ENCODE measurements at places on chromosomes 1 and 21.
A peak's percentile ranks its signal among the peaks of the same experiment; 100 is the strongest.

- DNase-seq, result no peak
These were observed 69.2 kb downstream of the SCCPDH start for GRCh38 chr1:246793356-246793896.

- no peak for DNase-seq
These were observed 280.2 kb upstream of the PLXNA2 start for GRCh38 chr1:208524376-208524775.

GRCh38 chr1:33286451-33287185 is 30.3 kb downstream of the ZNF362 start:
- peak; percentile 8 for DNase-seq

DNA sequence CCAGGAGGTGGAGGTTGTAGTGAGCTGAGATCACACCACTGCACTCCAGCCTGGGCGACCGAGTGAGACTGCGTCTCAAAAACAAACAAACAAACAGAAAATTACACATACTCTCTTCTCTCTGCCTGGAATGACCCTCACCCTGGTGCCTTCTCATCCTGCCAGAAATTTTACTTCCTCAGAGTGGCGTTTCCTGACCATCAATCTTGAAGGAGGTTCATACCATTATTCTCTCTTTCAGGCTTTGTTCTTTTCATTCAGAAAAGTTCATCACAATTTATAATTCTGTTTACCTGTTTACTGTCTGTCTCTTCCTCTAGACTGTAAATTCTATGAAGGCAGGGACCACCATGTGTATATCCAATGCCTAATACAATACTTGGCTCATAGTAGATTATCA is 79.3 kb downstream of the RPS6KA1 start:
- DNase-seq, result no peak

- DNase-seq, result no peak
These were observed 21.4 kb upstream of the KCNN3 start for GRCh38 chr1:154891452-154891851.

DNA sequence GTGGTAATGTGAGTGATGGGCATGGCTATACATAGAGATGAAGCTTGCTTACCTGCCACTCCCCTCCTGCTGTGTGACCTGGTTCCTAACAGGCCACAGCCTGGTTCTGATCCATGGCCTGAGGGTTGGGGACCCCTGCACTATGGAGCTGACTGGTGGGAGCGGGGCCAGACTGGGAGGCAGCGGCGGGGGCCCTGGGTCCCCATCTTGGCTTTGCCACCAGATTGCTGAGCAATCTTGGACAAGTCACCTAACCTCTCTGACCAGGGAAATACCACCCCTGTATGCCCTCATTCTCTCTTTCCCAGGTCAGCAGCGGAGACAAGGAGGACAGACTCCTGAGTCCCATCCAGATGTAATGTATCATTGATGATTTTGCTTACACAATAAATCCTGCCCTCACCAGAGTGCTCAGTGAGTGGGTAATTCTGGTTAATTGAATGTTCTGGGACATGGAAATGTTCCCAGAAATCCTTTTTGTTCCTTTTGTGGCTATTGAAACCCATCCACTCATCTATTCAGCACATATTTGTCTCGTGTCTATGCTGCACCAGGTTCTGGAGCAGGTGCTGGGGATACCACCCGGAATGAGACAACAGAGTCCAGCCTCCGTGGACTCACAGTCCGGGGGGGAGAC is 4.1 kb upstream of the ARHGEF10L start:
- DNase-seq, result no peak

GRCh38 chr1:19165501-19165900 is 44.6 kb downstream of the UBR4 start:
- no peak for DNase-seq

DNA sequence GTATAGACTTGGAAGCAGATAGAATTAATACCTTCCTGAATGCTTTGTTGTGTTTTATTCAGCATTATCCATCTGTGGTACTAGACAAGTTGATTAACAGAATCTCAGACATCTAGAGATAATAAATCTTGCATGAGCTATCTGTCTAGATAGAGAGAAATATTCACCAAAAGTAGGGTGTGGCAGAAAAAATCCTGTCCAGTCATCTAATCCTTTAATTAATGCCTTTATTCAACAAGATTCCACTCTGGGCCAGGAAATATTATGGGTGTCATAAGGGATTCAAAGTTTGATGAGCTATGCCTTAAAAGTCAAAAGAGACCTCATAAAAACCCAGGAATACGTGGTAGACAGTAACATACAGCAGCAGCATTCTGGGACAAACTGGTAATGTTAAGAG is 601.2 kb downstream of the LMO4 start:
- no peak for DNase-seq

DNA sequence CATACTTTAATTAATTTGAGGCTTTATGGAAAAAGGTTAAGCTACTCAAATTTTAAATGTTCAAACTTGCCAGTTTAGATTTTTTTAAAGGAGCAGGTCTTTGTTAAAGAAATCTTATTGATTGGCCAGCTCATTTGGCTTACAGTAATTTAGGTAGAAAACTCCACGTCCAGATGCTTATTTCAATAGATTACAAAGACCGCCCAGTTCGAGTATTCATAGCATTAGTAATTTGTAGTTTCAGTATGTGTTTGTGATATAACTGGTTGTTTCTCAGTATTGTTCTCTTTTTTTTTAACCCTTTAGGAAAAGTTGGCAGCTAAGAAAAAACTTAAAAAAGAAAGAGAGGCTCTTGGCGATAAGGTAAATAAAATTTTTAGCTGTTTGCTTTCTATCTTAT is 1.6 kb downstream of the RPF1 start:
- no peak for DNase-seq

GRCh38 chr1:9486466-9487140 is 52.7 kb upstream of the SLC25A33 start:
- DNase-seq, result peak; percentile 37

DNA sequence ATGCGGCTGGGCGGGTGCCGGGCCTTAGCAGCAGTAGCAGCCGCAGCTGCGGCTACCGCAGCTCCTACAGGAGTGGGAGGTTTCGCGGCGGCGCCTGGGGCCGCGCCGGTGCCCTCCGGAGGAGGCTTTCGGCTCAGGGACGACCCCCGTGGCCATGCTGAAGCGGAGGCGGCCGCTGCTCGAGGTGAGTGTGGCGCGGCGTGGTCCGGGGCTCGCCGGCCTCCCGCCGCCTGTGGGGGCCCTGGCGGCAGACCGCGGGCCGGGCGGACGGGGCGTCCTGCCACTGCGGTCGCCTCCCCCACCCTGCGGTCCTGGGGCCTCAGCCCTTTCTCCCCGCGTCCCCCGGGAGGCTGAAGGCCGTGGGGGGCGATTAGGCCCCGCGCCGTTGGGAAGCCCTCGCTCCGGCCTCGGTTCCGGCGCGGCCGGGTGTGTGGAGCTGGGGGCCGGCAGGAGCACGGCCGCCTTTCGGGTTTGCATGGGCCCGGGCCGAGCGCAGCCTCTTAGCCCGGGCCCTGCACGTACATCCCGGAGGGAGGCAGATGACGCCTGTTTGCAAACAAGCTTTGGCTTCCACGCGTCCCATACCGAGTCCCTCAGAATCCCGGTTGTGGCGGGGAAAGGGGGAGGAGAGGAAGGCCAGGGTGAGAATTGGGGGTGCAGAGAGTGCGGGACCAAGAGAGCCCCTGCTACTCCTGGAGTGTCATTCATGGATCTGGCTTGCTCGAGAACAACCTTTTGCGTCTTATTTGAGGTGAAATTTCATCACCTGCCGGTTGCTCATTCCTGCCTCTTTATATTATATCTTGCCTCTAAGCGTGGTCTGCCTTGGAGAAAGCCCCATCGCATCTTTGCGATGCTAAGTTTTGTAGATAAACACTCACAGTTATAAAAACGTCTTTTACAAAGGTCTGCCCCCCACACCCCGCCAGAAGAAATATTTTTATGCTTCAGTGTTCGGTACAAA is 613 bp downstream of the ZFYVE9 start:
- peak; percentile 74 for DNase-seq

GRCh38 chr1:60870269-60870865 is 212.0 kb upstream of the NFIA start:
- DNase-seq, result no peak

GRCh38 chr1:84163123-84163931 is 19.3 kb downstream of the PRKACB start:
- no peak for DNase-seq

GRCh38 chr21:44434936-44435635 is 20.2 kb upstream of the LRRC3 start:
- no peak for DNase-seq

DNA sequence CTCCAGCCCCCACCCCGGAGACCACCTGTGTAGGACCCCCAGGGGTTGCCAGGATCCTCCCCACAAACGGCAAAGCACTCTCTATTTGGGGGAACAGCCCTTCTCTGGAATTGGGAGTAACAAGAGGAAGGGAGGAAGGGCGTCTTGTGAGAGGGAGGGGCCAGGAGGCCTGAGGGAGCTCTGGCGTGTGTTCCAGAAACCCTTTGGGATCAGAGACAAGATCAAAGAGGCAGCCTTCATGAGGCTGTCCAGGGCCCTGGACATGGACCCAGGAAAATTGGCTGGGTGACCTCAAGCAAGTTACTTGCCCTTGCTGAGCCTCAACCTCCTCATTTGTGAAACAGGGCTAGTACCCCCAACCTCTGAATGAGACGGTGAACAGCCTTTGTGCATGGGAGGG is 18.1 kb upstream of the ECE1 start:
- DNase-seq, result no peak

GRCh38 chr1:75986478-75986877 is 54.3 kb upstream of the ASB17 start:
- no peak for DNase-seq

DNA sequence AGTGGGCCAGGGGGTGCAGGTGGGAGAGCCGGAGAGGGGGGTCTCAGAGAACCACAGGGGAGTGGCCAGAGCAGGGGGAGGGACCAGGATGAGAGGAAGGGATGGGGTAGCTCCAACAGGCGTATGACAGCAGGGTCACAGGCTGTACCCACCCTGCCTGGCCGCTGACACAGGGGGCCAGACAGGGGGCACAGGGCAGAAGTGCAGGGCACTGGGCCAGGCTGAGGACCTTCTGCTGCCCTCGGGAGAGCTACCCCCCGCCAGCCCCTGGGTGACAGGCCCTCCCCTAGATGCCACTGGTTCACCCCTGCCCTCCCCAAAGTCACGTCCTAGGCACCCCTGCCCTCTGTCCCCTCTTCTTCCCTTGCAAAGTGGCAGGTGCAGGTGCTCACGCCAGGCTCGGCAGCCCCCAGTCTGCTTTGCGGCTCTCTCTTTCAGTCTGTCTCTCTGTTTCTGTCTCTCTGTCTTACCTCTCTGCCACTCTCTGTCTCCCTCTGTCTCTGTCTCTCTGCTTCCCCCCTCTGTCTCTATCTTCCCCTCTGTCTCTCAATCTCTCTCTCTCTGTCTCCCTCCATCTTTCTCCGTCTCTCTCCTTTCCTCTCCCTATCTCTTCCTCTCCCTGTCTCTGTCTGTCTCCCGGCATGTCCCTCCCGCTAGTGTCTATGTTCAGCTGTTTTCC is 48.5 kb downstream of the WNT9A start:
- DNase-seq, result peak; percentile 13

- DNase-seq, result peak; percentile 90
These were observed 28.6 kb upstream of the PLEKHG5 start for GRCh38 chr1:6519935-6520671.

- no peak for DNase-seq
These were observed 6.8 kb downstream of the PCP4L1 start for GRCh38 chr1:161265305-161265704.

- DNase-seq, result no peak
These were observed 22.0 kb downstream of the LYPD8 start for GRCh38 chr1:248733566-248733965.

GRCh38 chr1:42721926-42722325 is 18.1 kb downstream of the CLDN19 start:
- DNase-seq, result no peak

DNA sequence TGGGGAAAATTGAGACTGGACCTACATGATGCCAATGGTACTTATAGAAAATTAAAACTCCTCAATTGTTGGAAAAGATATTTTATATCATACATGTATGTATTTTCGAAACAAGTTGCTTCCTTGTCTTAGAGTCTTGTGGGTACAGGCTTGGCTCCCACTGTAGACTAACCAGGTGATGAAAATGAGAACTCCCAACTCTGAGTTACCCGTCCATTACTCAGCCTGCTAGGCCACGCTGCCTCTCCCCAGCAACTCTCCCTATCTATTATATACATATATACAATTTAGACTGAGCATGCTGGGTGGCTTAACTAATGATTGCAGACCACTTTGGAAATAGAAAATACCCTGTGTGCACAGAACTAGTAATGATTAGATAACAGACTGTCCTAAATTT is 628.7 kb downstream of the LMO4 start:
- DNase-seq, result no peak

DNA sequence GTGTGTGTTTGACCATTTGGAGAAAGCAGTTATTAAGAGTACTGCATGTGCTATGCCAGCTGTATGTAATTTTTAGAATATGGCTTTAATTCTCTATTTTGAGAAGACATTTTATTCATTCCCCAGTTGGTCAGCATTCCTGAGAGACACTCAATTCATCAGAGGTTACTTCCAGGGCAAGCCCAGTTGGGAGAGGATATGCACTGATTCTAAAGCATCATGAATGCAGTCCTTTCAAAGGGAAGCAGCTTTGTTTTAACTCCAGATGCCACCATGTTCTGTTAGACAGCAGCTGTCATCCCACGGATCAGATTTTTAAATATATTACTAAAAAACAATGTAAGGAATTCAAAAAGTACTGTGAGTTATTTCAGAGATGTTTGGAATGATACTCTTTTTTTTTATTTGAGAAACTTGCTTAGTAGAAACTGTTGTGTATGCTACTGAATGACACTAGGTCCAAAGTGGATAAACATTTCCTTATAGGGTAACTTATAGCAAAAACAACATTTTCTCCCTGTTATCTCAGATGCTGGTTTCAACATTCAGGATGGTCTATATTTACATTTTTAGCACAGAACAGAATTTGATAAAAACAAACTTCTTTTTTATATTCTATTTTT is 149.5 kb upstream of the B3GALT2 start:
- DNase-seq, result no peak

DNA sequence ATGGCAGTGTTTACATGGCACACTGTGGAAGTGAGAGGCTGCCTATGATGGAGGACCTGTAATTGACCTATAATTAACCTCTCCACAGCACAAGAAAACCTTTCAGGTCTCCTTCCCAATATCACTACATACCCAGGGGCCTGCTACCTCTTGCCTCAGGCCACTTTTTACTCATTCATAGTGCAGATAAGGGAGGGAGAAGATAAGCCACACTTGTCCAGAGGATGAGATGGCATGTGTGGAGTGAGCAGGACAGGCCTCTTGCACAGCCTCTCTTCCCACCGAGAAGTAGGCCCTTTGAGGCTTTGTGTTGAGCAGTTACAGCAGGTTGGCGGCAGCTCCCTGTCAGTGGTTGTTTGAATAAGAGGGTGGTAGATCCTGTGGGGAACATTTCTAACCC is 31.1 kb upstream of the IKBKE start:
- DNase-seq, result no peak
